Endothelial cell (in vitro differentiated cells): ENCODE measurements at places on chromosomes 16 and 17.
A peak's percentile ranks its signal among the peaks of the same experiment; 100 is the strongest.

- no peak for DNase-seq
These were observed 36.8 kb upstream of the DLX4 start for GRCh38 chr17:49932138-49932723.

DNA sequence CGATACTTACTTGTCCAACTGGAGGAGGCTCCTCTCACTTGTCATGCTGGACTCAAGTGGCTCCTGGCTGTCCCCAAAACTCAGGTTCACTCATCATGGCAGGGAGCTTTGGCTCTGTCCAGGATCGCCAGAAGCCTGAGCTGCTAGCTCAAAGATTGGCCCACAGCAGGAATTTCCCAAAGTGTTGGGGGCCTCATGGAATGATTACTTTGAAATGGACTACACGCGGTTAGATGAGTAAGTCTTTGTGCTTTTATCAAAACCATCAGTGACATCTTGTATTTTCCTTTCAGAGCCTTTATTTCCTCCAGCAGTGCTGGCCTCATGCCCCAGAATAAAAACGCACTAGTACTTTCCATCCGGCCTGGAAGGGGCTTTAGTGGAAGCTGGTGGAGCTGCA lies 29.2 kb upstream of the PHB1 start:
- no peak for DNase-seq

GRCh38 chr17:40351359-40352236 lies 12.9 kb downstream of the GJD3 start:
- no peak for DNase-seq

- DNase-seq: no peak
These were observed 727.8 kb downstream of the CDH11 start for GRCh38 chr16:64394061-64394460.

DNA sequence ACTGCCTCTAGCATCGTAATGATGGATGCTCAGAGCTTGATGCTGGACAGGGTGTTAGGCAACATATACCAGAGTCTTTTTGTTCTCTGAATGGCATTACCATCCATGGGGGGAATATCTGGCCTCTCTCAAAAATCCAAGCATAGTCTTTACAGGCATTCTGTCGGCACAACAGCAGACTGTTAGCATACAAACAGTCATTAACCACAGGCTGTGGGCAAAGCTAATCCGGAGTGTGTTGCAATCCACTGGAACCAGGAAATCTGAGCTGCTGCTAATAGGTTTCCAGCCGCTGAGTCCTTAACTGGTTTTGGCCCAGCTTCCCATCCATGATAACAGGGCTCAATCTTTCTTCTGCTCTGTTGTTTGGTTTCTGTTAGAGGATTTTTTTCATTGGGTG lies 371.9 kb downstream of the HS3ST3B1 start:
- no peak for DNase-seq

DNA sequence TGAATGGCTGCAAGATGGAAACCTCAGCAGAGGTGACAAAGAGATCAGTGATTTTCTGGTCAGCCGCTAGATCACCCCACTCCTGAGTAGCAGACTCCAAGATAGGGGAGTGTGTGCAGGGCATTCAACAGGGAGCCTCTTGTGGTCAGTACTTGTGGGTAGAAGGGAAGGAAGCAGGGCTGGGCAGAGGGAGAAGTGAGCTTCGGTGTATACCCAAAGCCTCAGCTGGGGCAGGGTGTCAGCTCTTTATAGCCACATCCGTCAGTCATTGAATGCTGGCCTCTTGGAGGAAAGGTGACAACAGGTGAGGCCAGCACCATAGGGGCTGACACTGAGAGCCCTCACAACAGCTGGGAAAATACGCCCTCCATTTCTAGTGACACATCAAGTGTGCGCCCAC lies 2.2 kb upstream of the SLC12A3 start:
- DNase-seq: no peak

DNA sequence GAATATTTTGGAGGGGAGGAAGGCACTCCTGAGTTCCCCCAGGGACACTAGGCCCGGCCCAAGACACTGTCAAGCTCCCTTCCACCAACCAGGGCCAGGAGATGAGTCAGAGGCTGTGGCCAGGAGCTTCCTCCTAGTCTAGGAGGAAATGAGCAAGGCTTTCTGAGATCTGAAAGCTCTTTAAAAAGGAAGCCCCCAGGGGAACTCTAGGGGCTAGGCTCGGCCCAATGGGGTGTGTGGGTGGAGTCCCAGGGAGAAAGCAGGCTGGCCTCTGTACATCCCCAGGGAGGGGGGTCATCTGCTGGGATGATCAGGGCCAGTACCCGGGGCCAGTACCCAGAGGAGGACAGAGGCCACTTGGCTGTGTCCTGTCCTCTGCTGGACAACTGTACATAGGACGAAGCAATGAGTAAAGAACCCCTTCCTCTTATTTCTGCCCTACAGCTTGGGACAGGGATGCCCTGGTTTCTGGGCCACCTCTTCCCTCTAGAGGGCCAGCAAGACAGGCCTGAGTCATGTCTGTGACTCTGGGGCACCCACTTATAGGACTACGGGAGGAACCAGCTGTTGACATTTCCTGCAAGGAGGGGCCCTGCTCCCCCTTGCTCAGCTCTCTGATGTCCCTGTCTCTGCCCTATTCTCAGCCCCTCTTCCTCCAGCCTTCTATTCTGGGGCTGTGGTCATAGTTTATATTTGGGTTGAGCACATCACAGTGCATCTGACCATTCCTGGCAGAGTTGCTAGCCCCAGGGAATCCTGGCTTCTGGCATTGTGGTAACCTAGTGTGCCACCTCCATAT lies 2.7 kb downstream of the FHOD1 start:
- DNase-seq: no peak

- DNase-seq: no peak
These were observed 707.0 kb upstream of the RBFOX1 start for GRCh38 chr16:6625606-6626005.

- no peak for DNase-seq
These were observed 730.2 kb upstream of the RBFOX1 start for GRCh38 chr16:6602405-6602804.

- no peak for DNase-seq
These were observed 2.6 kb downstream of the CD300LB start for GRCh38 chr17:74528491-74529199.

DNA sequence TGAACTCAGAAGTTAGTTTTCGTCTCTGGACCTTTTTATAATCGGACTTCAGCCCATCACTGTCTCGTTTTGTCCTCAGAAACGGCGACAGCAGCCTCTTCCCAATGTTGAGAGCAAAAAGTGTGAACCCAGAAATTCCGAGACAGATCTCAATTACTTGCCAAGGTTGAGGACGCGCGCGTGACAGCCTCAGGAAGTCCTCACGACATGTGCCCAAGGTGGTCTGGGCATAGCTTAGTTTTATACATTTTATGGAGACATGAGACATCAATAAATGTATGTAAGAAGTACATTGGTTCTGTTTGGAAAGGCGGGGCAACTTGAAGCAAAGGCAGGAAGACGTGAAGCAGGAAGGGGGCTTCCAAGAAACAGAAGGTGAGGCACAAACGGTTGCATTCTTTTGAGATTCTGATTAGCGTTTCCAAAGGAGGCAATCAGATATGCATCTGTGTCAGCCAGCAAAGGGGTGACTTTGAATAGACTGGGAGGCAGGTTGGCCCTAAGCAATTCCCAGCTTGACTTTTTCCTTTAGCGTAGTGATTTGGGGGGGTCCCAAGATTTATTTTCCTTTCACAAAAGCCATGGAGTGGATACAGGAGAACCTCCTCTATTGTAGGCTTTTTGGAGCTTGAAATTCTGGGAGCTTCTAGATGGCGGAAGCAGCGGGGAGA lies 583 bp upstream of the ZNF747 start:
- no peak for DNase-seq

DNA sequence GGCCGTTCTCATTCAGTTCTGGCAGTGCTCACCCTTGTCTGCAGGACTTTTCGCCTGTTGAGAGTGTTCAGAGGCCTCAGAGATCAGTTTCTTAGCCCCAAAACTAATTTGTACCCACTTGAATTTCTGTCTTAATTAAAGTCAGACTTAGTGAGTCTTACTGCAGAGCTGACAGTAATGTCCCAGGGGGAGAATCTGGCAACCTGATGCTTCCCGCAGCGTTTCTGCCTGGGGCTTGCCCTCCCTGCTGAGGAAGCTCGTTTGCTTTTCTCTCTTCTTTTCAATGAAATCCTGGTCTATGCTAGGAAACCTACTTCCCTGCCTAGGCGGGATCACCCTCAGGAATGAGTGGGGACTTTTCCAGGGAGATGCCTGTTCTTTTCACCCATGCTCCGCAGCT lies 25.3 kb downstream of the DBNDD1 start:
- no peak for DNase-seq

DNA sequence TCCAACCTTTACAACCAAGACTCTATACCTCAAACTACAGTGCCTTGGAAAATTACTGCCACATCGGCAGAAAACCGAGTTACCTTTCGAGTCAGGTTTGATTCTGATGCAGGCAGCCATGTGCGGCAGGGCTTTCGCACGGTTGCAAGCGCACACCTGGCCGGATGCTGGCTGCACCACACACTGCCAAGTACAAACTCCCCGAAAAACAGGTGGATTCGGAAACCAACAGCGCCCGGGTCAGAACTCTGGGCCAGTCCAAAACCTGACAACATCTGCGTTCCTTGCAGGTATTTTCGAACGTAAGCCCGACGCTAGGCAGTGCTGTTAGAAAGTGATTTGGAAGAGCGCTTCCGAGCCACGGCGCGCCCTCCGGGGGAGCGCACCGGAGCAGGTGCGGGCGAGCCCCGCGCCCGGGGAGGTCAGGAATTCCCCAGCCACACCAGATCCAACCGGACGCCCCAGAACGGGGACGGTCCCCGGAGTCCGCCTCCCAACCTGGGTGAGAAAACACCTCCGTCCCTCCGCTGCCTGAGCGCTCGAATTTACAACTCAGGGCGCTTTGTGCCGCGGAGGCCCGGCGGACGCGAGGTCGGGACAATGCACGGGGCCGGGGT lies 1.2 kb downstream of the USP7 start:
- no peak for DNase-seq

DNA sequence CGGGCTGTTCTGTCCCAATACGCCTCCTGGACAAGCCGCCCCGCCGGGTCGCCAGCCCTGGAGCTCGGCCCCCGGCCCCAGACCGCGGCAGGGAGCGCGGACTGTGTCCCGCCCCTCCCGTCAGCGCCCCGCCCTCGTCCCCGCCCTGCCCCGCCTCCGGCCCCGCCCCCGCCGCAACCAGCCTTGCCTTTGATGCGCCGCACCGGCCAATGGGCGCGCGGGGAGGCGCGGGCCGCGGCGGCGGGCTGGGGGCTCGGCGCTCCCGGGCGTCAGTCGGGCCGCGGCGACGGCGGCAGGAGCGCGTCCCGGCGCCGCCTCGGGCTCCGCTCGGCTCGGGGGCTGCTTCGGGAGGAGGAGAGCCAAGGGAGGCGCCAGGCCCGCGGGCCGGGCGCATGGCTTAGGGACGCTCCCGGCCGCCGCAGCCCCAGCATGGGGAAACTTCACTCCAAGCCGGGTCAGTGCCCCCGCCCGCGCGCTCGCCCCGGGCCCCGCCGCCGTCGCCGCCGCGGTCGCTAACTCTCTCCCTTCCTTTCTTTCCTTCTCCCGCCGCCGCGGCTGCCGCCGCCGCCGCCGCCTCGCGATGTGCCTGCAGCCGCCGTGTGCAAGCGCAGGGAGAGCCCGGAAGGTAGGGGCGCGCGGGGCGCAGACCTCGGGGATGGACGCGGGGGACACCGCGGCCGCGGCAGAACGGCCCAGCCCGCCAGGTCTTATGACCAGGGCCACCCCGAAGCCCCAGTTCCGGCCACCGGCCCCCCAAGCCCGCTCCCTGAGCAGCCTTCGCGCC lies at the start of gene NKD1:
NKD1 (plus strand) TSS at position 272 of the 784 bp plus-strand sequence; CDS start at position 430, 158 bp downstream.
- DNase-seq: peak; percentile 80

GRCh38 chr16:25922438-25922837 lies 230.7 kb downstream of the HS3ST4 start:
- DNase-seq: no peak

- no peak for DNase-seq
These were observed 76.1 kb downstream of the TNRC6C start for GRCh38 chr17:78034429-78035091.

GRCh38 chr16:57548408-57548807 lies 6.0 kb downstream of the ADGRG5 start:
- DNase-seq: no peak

DNA sequence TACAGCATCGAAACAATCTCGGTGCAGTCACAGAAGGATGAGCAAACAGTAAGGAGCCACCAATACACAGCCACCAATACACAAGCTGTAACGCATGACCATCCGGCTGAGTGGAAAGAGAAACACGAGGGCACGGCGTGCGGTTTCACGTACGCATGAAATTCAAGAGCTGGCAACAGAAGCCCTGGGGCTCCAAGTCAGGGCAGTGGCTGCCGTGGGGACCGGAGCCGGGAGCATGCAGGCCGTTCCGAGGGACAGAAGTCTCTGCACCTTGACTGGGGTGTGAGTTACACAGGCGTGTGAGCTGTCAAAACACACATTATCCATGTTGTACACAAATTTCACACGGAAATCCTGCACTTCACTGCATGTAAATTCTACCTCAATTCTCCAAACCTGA lies 50.6 kb upstream of the METRNL start:
- no peak for DNase-seq
